Activated CD8-positive, alpha-beta T cell treated with anti-CD3 and anti-CD28 coated beads for 36 hours (primary cell): ENCODE measurements at places on chromosomes 3 and 15. TPM values are rescaled to one million over a fixed set of nuclear protein-coding genes. Genes with fewer than 3 reads are reported as not detected.

DNA sequence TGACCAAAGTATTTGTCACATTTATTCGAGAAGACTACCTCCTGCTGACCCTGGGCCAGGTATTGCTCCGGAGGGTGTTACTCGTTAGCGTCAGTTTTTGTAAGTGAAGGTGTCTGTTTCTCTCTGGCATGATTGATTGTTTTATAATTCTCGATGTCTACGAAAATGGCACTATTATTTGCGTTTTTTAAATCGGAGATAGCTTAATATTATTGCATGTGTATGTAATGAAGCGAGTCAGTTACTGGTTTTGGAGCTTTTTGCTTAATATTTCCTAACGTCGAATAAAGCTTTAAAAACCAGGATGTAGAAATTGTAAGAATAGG, 439 bp downstream of the DZIP3 start:
- DNase-seq: no peak

DNA sequence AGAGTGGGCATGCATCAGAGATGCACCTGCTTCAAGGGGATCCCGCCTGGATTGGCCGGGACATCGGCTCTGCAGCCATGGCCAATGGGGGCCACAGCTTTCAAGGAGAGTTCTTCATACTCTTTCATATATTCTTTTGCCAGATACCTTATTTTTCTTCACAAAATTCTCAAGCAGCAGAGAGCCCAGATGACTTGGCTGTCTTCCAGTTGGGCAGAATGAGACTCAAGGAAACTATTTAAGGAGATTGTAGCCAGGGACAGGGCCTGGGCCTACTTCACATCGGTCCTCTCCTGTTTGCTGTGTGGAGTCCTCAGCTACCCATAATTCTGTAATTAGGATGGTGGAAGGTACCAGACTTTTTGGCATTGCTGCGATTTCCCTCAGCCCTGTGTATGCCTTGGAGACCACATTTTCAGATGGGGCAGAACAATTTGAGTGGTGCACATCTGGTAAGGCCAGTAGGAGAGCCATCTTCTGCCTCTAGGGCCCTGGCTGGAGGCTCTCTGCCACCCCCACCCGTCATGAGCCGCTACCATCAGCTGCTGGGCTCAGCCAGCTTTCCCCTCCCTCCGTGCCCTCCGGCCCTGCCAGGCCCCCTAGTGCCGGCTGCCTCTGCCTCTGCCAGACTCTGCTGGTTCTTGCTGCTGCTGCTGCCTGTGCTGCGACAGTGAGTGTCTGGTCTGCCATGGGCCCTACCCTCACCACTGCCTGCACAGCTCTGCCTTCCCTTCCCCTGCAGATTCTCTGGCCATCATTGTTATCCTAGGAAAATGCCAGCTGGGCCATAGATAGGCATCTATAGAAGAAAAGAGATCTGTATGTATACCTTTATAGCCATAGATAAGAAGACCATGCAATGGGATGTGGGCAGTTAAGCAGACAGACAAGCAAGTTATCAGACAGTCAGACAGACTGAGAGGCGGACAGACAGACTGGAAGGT, 6.7 kb downstream of the PLIN1 start:
- no peak for DNase-seq

DNA sequence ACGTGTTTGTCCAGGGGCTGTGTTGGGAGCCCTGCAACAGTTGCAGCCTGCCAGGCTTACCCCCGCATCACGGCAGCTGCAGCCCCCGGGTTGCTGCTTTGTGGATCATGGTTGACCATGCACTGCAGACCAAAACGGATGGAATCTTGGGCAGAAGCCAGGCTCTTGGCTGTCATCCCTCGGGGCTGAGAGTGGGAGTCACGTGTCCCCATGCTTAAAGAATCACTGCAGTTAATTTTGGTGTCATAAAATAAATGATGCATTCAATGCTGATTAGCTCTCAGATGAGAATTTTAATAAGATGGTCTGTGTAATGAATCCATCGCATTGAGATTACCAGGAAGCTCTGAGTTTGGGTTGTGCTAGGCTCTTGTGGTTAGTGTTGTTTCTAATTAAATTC, 115.6 kb downstream of the CHDH start:
- DNase-seq: no peak

DNA sequence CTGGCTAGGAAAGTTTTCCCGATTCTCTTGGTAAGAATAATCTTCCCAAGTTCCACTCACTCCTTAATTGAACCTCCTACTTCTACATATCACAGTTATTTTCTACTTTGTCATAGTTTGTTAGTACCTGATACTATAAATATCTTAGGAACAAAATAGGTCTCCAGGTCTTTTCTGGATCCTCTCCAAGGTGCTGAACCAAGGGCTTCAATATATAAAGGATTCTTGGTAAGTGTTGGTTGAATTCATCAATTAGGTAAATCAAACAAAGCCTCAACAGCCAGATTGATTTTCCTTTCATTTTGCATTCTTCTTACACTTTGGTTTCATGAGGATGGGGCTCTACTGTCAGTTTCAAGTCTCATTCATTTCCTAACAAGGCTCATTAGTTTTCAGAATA, 27.6 kb upstream of the RTP4 start:
- DNase-seq: no peak

DNA sequence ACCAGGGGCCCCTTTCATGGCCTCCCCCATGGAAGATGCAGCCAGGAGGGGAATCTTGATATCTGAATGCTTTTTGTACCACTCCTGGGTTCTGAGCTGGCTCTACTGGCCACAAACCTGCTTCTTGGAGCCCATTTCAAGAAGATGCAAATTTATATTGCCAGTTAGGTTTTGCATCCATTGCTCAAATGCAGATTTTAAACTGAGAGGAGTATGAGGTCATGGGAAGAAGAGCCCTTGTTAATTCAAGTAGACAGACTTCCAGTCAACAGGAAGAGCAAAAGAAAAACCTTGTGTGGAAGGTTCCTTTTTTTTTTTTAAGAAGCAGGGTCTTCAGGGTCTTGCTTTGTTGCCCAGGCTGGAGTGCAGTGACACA, 133.5 kb downstream of the PDZRN3 start:
- DNase-seq: no peak

DNA sequence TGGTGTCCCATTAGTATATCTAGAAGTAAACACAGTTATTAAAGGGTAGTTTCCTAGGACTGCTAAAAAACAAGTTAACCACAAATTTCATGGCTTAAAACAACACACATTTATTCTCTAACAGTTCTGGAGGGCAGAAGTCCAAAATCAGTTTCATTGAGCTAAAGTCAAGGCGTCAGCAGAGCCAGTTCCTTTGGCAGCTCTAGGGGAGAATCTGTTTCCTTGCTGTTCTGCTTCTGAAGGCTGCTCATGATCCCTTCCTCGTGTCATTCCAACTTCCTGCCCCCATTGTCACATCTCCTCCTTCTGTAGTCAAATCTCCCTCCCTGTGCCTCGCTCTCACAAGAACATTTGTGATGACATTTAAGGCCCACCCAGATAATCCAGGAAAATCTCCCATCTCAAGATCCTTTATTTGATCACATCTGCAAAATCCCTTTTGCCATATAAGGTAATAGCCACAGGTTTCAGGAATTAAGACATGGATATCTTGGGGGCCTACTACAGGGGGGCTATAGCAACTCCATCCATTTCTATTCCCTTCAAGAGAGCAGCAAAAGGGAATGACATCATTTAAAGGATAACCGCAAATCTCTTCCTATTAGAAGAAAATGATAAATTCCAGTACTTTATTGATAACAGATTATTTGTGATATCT, 50.1 kb downstream of the GPR176 start:
- no peak for DNase-seq

DNA sequence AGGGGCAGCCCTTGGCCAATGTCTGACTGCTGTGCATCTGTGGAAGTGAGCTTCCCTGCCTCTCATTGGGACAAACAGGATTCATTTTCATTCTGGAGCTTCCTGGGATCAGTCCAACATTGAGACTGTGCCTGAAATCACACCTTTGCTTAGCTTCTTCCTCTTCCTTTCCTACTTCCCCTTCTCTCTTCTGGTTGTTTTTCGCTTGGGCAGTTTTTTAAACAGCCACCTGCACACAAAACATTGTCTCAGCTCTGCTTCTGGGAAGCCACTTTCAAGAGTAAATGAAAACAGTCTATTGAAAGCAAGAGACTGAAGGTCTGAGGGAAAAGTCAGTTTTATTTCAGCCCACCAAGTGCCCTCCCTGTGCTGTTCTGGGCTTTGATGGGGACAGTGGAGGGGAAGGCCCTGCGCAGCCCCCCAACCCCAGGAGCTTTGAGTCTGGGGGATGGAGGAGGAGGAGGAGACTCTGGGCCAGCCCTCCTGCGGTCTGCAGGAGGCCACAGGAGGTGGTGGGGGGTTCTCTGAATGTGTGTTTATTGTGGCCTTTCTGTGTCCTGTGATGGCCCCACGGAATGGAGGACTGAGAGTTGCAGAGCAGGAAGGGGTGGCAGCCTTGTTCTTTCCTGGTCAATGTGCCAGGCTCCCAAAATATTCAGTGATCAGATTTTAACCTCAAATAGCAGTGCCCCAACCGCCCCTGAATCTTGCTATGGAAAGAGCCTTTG, 7.8 kb upstream of the ISLR2 start:
- DNase-seq: no peak

- no peak for DNase-seq
These were observed 27.9 kb upstream of the NTRK3 start for GRCh38 chr15:88284318-88284998.

DNA sequence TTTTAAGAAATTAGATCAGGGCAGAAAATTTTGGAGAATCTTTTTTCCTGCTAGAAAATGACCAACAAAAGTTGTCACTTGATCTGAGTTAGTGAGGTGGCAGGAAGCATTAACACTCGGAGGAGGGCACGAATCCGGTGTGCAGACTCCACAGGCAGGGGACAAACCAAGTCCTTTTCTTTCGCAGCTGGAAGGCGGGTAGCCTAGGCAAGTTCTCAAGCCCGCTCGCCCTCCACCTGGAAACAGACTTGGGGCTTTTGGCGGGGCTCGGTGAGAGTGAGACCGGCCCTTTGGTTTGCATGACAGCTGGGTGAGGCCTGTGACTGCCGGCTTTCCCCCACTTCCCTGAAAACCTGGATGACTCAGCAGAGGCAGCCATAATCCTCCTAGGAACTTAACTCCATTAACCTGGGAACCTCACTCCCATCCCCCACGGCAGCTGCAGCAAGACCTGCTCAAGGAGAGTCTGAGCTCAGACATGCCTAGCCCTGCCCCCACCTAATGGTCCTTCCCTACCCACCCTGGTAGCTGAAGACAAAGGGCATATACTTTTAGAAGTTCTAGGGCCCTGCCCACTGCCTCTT, 134.8 kb downstream of the MFSD1 start:
- DNase-seq: no peak

DNA sequence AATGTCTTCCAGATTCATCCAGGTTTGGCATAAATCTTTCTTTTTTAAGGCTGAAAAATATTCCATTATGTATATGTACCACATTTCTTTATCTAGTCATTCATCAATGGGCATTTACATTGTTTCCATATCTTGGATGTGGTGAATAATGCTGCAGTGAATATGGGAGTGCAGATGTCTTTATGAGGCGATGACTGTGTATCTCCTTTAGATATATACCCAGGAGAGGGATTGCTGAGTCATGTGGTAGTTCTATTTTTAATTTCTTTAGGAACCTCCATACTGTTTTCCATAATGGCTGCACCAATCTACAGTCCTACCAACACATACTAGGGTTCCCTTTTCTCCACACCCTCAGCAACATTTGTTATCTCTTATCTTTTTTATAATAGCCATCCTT, 96.3 kb downstream of the LRRC28 start:
- DNase-seq: no peak

GRCh38 chr3:17336291-17336690, 406.1 kb downstream of the TBC1D5 start:
- no peak for DNase-seq

DNA sequence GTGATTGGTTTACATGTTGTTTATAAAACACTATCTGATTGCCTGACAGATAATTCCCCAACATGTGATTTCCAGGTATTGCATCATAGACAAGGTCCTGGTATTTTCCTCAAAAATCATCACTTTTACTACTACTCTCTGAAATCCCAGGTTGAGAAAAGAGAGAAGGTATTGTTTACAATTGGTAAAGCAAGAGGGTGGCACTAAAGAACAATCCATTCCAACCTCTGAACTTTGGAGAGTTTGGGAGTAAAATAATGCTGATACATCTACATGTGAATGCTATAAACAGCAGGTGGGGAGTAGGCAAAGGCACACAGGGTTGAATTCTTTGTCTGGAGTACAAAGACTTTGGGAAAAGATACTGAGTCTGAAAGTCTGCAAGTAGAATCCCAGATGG, 134.2 kb downstream of the WDR72 start:
- no peak for DNase-seq

DNA sequence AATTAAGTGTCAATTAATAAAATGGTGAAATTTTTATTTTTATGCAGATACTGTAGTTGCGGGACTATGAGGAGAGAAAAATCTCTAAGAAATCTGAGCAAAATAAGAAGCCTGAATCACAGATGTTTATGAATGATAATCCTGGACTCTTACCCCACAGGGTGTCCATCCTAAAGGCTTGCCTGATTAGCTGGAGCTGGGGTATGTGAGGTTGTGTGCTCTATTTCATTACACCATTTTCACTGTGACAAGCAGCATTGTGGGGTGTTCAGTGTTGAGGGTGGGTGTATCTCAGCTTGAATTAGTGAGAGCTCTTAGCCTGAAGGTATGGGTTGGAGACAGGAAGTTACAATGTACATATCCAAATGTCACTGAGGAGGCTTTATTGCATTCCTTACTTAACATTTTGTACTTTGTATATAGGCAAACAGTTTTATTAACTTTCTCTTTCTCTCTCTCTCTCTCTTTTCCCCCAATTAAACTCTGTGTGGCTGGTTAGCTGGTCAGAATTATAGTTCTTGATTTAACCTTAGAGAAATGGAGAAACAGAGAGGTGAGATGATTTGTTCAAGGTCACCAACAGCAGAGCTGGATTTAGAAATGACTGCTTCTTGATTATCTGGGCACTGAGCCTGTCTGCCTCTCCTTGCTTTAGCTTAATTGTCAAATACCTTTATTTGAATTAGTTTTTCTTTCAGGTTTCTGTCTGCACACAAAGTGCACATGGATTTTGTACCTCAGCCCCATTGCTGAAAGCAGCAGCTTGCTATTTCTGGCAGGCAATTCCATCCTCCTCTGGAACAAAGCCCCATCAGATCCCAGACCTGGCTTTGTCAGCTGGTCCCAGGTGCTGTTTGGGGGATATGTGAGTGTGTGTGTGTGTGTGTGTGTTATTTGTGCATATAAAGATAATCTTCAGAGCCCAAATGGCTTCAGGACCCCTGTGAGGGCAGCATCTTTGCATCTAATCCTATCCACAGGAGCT, 35.8 kb downstream of the GJD2 start:
- DNase-seq: no peak

DNA sequence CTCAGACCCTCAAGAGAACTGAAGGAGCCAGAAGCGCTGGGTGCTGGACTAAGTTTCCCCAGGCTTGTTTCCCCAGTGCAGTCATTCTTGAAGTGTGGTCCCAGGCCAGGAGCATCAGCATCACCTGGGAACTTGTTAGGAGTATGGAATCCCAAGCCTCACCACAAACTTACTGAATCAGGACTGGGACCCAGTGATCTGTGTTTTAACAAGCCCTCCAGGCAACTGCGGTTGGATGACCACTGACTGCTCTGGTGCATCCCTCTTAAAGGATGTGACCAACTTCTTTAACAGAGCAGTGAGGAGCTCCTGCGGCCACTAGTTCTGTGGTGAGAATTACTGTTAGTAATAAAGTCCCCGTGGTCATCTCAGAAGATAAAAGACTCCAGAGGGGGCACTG, 62.4 kb upstream of the DAZL start:
- DNase-seq: no peak

Gene CACNA2D2
- 2.1 TPM for total RNA-seq

Gene CPN2
- total RNA-seq: not detected

Gene LSMEM2
- not detected for total RNA-seq

Gene ZNF106
- 46.6 TPM for total RNA-seq

Gene USP50
- not detected for total RNA-seq

Gene FOXL2
- total RNA-seq: not detected
